ENCODE measurements at places on chromosomes 1 and 21.

GRCh38 chr1:243716906-243717305 lies 133.1 kb downstream of the AKT3 start:
- DNase-seq, result no peak

GRCh38 chr21:35234725-35235124 lies 185.6 kb upstream of the RUNX1 start:
- DNase-seq, result no peak

GRCh38 chr21:36934864-36935420 lies 31.5 kb downstream of the HLCS start:
- DNase-seq, result no peak

- no peak for DNase-seq
Observed at GRCh38 chr1:201676197-201676596, 137.3 kb downstream of the NAV1 start.

DNA sequence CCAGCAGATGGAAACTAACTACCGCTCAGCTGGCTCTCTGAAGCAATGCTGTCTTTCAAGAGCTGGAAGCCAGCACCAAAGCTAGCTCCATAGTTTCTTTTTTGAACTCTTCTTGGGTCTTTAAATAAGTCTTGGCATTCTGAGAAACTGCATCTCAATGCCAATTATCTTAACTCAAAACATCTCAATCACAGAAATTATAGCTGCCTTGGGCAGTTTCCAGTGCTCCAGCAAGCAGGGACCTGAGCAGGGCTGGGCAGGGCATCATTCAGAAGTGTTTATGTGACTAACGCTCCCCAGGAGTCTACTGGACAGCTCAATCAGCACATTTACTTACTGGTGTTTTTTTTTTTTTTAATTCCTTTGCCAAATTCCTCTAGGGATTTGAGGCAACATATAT lies 18.3 kb upstream of the PADI4 start:
- no peak for DNase-seq

- DNase-seq, result no peak
Observed at GRCh38 chr1:107740579-107740978, 224.4 kb downstream of the VAV3 start.

DNA sequence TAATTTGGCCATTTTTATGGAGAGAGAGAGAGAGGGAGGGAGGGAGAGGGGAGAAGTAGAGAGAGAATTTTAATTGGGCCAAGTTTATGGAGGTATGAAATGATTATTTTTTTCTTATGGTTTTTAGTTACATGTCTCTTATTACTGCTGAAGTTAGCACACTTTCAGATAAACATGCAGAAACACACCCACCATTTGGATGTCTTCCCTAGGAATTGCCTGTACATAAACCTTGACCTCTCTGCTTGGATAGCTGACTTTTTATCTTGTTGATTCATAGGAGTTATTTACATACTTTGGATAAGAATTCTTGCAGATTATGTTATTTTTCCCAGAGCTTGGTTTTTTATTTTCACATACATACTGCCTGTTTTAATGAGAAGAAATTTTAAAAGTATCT lies 310.2 kb upstream of the ADAMTS5 start:
- DNase-seq, result no peak

DNA sequence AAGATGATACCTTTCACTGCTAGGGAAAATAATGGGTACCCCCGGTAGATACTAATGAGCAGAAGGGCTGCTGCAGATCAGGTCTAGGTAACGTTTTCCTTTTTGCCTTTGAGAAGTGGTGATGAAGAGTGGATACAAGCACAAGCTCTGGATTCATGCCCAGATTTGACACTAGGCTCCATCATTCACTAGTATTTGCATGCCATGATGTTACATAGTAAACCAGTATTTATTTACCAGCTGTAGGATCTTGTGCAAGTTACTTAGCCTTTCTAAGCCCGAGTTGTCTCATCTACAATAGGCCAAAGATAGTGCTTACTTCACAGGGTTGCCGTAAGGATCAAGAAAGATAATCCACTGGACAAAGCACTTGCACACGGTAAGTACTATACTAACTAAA lies 14.2 kb downstream of the PTPN14 start:
- DNase-seq, result no peak

DNA sequence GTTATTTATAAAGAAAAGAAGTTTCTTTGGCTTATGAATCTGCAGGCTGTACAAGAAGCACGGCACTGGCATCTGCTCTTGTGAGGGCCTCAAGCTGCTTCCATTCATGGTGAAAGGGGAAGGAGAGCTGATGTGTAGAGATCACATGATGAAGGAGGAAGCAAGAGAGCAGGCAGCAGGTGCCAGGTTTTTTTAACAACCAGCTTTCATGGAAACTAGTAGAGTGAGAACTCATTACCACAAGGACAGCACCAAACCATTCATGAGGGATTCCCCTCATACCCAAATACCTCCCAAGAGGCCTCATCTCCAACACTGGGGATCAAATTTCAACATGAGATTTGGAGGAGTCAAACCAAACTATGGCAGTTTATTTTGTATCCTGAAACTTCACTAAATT lies 85.8 kb upstream of the CAMK1G start:
- no peak for DNase-seq

DNA sequence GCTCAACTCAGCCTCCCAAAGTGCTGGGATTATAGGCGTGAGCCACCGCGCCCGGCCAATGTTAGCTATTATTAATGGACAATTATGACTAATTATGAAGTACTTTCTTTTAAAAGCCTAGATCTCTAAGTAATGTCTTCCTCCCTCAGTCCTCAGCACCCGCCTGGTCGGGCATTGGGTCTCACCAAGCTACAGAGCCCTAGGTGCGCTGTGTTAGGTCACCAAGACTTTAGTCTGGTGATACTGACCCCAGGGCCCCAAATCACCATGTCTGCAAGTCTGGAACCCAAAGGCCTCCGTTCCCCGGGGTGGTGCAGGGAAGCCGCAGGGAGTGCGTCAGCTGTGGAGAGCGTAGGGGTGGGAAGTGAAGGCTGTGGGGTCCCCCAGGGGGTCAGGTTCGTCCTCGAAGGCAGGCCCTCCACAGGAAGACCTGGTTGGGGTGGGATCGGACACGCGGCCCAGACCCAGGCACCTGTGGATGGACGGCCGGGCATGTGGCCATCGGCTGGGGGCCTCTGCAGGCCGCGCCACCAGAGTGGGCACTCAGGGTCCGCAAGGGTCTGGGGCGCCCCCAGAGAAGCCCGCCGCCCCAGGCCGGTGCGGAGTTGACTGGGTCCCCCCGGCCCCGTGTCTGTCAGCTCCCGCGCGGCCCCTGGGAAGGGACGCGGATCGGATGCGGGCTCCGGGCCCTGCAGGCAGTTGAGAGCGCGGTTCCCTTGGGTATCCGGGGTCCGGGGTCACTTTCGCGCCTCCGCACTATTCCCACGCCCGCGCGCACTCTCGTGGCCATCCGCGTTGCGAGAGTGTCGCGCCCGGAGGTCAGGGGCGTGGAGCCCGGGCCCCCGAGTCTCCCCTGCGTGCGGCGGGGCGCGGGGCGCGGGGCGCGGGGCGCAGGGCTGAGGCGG lies 710 bp upstream of the PDXK start:
- no peak for DNase-seq

DNA sequence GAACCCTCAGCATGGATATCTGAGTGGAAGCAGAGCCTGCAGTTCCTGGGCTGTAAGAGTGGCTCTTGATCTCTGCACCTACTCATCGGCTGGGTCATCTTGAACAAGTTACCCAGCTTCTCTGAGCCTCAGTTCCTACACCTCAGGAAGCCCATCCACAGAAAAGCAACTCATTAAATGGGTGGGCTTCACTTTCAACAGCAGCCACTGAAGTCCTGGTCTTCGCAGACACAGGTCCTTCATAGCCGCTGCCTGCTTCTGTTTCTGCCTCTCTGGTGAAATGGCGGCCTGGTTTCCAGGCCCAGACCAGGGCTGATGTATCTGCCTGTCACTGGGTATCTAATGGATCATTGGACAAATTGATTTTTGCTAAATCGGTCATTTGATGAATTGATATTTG lies 571.4 kb downstream of the PTPRU start:
- no peak for DNase-seq

DNA sequence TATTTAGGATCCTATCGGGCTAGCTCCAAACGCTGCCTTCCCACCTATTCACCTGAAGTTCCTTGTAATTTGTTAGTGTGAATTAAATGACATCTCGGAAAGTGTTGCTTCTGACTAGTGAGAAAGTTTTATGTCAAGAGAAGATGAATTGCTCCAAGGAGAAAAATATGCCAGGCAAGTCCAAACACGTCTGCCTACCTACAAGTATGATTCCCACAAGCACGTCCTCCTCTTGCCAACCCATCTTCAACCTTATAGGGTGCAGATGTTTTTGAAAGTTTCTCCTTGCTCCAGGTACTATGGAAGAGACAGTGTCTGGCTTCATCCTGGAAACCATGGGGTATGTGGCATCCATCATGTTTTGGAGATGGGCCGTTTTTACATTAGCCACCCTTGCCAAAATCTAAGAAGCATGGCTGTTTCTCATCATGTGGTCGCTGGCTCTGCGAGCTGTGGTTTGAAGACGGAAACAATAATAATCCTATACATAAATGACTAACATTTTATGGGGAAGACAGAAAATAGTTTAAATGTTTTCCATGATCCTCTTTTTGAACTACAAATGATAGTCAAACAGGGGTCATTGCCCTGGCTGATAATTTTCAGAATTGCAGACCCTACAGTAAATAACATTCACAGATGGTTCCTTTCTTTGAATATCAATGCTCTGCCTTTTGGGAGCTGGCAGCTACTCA lies 505.8 kb downstream of the SMYD3 start:
- DNase-seq, result no peak

DNA sequence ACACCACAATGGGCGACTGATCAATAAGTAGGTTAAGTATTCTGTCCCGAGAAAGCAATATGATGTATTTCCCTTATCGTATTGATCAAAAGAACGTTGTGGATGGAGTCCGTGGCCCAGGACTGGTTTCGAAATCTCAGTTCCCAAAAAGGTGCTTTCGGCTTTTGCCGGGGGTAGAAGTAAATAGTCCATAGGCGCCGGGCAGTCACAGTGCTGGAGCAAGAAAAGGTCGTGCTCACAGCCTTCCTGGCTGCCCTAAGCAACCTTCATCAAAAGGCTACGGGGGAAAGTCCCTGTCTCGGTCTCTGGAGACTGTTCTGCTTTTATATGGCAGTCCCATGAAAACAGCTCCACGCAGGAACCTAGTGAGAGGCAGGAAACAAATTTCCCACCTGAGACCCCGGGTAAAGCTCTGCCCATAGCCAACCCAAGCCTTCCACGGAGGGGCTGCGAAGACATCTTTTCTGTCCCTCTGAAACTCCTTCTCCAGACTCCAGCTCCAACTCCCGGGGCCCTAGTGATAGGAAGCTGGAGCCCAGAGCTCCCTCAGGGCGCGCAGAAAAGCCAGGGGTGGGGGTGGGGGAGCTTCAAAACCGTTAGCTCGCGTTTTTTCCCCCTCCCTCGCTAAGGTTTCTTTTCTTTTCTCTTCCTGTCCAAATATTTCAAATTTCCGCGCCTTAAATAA lies 7.0 kb downstream of the CDKN2C start:
- DNase-seq, result no peak

GRCh38 chr1:66300280-66300971 lies 233.5 kb upstream of the SGIP1 start:
- DNase-seq, result no peak

- DNase-seq, result peak; percentile 97
Observed at GRCh38 chr1:51878616-51879336, at the start of gene NRDC. Gene NRDC, minus strand, starts transcription at chr1:51878727. Its CDS starts 112 bp downstream, at chr1:51878615.

GRCh38 chr1:205494115-205494514 lies 10.4 kb upstream of the CDK18 start:
- DNase-seq, result no peak

DNA sequence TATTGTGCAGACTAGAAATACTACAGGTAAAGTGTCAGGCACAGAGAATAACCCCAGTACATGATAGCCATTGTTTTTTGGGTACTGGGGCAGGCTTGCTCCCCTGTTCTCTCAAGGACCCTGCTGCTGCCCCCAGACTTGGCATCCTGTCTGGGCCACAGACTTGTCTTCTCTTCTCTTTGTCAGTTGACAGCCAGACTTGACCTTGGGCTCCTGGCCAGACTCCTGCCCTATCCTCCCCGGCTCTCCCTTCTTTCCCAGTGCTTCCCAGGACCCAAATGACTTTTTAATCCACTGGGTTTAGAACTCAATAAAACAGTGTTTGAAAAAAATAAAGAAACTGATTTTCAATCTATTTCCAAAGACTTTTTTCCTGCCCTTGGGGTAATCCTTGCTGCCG lies 43.2 kb downstream of the ZSCAN20 start:
- no peak for DNase-seq

DNA sequence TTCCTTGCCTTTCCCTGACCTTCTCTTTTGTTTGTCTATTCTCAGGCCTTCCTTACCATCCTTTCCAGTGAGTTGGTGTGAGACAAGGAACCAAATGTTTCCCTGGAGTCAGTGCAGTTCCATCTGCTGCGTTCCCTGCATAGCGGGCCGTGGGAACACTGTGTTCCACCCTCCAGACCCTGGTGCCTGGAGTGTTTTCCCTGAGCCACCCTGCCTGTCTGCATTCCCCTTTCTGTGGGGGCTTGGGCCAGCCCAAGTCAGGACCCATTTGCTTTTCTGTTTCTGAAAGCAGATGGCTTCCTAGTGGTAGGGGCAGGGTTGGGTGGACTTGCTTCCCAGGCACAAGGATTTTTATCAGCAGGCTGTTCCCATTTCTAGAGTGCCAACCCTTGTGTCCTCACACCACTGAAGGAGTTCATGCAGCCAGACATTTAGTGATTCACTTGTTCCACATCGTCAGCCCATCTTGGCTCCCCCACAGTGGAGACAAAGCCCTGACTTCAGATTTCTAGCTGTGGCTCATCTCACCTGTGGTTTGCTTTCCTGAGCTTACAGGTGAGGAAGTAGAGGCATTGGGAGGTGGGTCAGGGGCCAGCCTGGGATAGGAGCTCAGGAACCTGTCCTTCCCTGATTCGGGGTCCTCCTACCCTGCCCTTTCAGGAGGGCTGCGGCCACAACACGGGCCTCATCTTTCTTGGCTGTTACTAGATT lies 14.1 kb upstream of the MYOG start:
- DNase-seq, result no peak
